Activated naive CD8-positive, alpha-beta T cell treated with anti-CD3 and anti-CD28 coated beads, Interleukin-2, amount 50 U/mL, for 24 hours (primary cell): ENCODE measurements at places on chromosomes 7 and 10.

- no peak for DNase-seq
Observed at GRCh38 chr7:148803094-148803493, 81.0 kb downstream of the EZH2 start.

GRCh38 chr10:127196282-127197153, at the start of gene INSYN2A:
Gene INSYN2A (minus strand): TSS chr10:127196591. CDS start chr10:127176395, 20,196 bp downstream.
- DNase-seq = no peak

GRCh38 chr7:95596198-95597063, at the start of gene PDK4:
Gene PDK4 (minus strand): TSS chr7:95596516. CDS start chr7:95596293, 223 bp downstream.
- DNase-seq = peak; percentile 3

DNA sequence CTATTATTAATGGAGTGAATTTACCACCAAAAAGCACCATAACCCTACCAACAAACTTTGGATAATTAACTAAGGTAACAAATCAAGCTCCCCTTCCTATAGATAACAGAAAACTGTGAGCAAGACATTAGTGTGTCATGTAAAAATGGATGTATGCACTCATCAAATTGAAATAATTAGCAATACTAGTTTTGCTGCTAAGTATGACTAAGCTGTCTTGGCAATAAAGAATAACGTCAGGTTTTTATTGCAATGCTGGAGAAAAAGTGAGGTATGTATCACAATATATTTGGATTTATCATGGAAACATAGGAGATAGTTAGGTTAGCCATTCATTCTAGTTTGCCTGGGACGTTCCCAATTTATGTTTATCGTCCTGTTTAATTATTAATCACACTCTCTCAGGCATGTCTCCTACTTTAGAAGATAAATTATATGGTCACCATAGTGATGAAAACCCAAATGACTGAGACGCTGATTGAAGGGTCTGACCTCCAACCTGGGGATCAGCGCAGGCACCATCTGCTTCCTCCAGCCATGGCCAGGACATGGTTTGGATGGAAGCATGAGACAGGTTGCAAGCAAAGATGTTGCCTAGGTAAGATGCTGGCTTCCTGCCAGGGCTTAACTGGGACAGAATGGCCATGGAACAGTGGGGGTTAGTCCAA, 125.6 kb downstream of the FANK1 start:
- no peak for DNase-seq

- no peak for DNase-seq
Observed at GRCh38 chr10:28734938-28735759, 57.8 kb downstream of the BAMBI start.

- DNase-seq = no peak
Observed at GRCh38 chr10:35896001-35896400, 253.9 kb upstream of the FZD8 start.

DNA sequence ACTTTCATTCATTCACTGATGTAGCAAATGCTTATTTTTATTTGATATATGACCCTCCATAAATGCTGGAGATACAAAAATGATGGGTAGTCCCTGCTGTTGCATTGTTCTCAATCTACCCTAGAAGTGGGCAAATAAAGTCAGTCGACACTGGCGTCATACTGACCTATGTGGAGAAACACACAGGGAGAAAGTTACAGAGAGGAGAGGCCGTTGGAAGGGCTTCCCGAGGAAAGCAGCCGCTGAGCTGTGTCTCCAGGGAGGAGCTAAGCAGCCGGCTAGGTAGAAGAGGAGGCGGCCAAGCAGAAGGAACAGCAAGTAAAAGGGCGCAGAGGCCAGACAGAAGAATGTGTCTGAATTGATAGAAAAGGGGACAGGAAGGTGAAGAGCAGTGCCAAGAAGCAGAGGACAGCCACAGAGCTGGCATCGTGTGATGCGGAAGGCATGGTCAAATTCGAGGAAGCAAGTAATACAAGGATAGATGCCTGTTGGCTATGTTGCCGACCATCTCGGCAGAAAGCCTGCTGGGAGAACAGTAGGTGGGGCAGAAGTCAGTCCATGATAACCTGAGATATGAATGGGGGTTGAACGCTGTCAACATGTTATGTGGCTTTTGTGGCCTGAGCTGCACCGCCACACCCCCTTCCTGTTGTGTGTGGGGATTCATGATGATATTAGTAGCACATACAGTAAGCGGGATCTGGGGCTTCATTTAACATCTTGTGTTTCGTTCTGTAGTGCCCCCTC, 25.9 kb downstream of the ST8SIA6 start:
- DNase-seq = peak; percentile 50

DNA sequence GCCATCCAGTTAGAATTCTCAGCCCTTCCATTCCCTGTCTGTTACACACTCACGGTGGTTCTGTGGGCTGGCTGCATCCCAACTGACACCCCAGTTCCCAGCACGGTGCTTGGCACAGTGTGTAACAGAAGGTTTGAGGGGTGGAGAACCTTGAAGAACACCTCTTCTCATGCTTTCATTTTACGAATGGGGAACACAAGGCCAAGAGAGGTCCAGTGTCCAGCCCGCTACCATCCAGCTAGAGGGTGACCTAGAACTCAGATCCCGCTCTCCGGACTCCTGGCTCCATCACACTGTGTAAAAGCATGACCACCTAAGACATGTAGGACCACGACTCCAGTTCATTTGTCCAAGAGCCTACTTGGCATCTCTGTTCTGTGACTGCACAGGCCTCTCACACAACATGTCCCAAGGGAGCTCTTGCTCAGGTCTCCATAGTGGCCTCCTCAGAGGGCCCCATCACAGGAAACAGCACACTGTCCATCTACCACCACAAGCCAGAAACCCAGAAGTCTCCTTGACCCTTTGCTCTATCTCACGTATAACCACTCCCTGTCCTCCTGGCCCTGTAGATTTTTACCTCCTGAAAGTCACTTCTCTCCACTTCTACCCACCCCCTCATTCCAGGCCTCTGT, 2.8 kb upstream of the CDH23 start:
- no peak for DNase-seq

DNA sequence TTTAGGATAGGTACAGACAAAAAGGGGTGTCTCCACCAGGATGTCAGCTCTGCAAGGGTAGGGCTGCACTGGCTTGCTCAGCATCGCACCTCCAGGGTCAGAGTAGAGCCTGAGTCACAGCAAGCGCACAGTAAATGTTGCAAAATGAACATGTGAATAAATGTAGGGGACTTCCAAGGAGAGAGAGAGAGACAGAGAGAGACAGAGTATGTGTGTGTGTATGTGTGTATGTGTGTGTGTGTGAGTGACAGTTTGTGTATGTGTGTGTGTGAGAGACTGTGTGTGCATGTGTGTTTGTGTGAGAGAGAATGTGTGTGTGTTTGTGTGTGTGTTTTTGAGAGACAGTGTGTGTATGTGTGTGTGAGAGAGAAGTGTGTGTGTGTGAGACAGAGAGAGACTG, 163.3 kb downstream of the RPS24 start:
- no peak for DNase-seq

GRCh38 chr7:158408318-158408920, 179.2 kb downstream of the PTPRN2 start:
- no peak for DNase-seq

- DNase-seq = peak; percentile 54
Observed at GRCh38 chr10:43781480-43782361, 133.0 kb upstream of the ZNF32 start.

DNA sequence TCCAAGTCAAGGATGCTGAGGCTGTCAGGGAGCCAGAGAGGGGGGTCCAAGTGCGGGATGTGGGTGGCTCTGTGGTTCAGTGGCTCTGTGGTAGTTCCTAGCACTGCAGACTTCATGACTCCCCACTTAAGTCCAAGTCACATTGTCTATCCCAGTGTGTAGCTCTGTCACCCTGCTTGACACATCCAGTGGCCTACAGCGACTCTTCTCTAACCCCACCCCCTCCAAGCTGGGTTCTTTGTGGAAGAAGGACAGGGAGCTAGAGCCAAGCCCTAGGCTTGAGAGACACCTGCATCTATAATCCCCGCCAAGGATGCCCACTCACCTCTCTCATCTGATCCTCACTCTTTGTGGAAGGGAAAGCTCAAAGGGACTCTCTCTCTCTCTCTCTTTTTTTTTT, 57.6 kb downstream of the ADCYAP1R1 start:
- DNase-seq = no peak

GRCh38 chr10:76544789-76545188, 1092.8 kb downstream of the KCNMA1 start:
- no peak for DNase-seq

DNA sequence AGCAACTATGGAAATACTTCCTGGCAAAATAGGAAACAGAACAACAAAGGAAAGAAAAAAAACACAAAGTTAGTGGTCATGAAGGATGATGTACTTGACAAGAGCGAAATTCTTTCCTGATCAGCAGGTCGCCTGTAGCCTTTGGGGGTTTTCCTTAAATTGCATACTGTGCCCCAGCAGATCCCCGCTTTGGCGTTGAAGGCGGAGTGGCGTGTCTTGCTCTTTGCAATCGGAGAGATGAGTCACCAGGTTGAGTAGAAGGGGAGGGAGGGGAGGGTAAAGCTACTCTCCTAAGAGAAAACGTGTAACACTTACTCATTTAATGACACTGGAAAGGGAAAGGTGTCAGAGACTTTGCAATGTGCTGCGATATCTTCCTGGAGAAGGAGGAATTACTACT, 587.2 kb downstream of the SORCS1 start:
- DNase-seq = no peak

DNA sequence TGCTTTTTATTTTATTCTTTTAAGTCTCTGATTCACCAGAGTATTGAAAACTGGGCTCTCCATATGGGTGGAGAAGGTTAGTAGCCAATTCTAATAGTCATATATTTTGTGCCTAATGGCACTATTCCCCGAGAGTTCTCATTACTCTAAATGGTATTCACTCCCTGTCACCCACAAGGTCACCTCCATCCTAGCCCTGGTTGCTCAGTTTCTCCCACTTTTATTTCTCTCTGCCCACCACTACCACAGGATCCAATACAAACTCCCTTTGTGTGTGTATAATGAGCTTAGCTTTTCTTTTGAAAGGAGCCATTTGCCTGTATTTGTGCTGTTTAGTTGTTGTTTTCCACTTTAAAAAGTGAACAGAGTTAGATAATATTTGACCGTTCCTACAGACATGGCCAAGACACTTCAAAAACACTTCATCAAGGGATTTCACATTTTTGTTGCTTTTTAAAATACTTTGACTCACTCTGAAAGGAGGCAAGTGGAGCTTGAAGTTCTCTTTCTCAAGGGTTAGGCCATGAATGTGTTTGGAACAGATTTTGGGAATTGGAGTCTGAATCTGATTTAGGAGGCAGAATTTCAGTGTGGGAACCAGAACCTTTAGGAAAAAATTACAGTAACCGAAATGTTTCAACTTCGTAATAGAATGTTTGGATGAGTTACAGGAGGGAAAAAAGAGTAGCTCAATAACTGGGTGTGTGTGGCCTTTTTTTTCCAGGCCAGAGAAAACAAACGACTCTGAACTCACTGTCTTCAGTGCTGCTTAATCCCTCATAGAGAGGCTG, 321.3 kb downstream of the BICC1 start:
- DNase-seq = no peak

GRCh38 chr10:45253183-45253914, 62.1 kb downstream of the OR13A1 start:
- no peak for DNase-seq

DNA sequence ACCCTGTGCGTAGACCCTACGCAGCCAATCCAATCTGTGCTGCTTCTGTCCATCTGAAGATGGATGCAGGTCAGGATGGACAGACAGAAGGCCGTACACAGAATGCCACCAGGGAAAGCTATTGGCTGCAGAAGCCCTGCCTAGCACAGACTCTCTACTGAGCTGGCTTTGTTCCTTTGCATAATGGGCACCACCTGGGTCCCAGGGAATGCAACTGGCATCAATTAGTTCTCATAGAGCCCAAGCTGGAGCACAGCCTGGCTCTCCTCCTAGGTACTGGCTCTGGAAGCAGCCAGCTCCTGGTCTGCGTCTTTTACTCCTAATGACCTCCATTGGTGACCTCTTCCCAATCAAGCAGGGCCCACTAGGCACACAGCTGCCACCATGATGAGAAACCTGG, 26.8 kb upstream of the CACUL1 start:
- no peak for DNase-seq

- DNase-seq = no peak
Observed at GRCh38 chr7:94432281-94432670, 37.6 kb downstream of the COL1A2 start.

DNA sequence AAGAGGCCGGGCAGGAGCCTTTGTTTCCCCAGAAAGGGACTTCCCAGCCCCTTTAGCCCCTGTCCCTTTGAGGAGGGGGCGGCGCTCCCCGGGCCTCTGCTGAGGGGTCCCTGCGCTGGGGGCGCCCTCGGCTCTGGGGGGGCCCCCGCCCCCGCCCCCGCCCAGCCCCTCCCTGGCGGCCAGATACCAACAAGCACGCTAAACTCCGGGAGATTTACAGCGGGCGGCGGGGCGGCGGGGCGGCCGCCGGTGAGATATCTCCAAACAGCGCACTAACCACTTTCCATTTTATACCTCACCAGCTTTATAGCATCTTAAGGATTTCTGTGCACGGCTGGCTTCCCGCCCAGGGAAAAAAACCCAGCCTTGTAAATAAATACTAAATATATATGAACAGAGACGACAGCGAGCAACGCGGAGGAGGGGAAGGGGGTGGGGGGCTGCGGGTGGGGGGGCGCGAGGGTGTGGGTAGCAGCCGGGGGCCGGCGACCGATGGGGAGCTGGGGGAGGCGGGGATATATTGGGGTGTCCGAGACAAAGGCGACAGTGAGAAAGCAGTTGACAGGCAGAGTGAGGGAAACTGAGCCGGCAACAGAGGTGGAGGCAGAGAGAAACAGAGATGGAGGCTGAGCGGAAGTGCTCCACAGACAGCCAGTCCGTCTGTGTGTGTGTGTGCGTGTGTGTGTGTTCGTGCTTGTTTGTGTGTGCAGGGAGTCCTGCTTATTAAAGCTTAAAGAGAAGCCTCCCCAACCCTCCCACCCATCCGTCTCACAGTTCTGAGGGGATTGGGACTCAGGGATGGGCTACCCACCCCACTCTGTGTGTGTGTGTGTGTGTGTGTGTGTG, 85.8 kb downstream of the HIF1AN start:
- peak; percentile 8 for DNase-seq

DNA sequence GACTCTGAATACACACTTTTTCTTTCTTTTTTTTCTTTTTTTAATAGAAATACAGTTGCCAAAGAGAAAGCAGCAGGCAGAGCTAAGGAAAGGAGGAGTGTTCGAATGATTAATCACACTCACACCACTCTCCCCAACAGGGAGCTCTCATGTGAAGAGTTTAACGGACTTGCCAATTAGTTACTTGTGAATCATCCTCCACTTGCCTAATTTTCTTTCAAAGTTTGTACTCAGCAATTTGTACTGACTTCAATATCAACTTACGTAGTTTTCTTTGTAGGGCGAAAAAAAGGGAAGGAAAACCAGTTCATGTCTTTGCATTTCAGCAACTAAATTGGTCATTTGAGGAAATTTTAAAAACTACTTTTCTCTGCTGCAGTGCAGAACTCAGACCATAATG, 109.2 kb downstream of the PIP4K2A start:
- DNase-seq = no peak
